ENCODE measurements at places on chromosomes 5 and 9.

DNA sequence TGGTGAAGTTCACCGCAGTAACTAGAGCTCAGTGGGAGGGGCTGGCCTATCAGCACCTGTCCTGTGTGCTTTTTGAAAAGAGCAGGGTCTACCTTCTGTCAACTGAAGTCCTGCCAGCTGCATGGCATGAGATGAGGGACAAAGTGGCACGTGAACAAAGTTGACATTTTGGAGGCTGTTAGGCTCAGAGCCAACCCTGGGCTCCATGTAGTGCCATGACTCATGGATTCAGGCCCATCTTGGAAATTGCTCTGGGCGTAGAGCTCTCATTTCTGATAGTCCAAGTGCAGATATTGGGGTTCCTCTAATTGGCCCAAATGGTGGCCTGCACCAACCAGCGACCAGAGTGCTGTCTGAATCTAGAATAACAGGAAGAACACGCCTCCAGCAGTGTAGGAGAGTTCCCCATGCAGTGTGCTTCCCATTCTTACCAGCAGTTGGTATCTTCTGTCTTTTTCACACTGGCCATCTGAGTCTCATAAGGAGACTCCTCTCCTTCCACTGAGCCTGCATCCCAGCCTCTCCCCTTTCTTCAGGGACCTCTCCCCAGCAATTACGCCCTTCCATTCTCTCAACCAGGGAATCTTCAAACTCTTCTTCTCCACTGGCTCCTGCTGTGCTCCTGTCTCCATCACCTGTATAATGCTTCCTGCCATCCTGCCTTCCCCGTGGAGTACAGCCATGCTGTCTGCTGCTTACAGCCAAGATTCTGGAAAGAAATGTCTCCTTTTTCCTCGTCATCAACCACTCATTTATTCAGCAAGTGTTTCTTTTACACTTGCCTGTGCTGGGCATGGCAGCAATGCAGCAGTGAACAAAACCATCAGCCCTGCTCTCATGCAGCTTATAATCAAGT is 30.4 kb downstream of the IRF1 start:
- DNase-seq: no peak

DNA sequence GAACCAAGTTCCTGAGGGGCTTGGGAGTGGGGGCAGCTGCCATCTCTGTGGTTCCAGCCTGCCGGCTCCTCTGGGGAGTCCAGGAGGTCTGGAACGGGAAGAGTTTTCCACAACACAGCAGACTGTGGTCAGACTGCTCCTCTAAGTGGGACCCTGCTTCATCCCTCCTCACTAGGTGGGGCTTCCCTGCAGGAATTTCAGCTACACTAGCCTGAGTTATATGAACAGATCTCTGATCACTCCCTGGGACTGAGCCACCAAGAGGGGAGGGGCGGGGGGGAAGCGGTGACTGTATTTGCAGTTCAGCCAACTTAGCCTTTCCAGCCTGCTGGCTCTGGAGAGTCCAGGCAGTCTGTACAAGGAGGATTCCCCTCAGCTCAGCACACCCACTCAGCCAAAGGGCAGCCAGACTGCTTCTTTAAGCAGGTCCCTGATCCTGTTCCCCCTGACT is 19.4 kb downstream of the DTWD2 start:
- DNase-seq: no peak

DNA sequence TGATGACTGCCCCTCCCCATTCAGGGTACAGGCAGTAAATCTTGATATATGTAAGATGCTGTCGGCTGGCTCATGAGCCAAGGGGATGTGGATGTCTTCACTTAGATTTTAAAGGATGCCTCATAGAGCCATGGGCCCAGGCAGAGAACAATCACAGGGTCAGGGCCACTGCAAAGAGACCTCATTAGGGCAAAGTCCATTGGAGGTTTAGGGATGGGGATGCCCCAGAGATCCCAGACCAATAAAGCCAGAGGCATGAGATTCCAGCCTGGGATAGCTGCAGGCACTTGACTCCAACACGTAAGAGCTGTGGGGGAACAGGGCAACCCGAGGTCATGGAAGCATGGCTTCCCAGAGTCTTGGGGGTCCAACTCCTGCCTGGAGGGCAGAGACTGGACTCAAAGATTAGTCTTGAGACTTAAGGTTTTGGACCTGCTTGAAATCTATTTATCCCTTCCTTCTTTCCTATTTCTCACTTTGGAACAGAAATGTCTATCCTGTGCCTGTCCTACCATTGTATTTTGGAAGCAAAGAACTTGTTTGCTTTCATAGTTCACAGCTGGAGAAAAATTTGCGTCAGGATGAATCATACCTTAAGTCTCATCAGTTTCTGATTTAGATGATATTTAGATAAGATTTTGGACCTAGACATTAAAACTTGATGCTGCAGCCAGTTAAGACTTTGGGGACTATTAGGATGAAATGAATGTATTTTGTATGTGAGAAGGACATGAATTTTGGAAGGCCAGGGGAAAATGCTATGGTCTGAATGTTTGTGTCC is 101.3 kb upstream of the ADRA1B start:
- DNase-seq: no peak

DNA sequence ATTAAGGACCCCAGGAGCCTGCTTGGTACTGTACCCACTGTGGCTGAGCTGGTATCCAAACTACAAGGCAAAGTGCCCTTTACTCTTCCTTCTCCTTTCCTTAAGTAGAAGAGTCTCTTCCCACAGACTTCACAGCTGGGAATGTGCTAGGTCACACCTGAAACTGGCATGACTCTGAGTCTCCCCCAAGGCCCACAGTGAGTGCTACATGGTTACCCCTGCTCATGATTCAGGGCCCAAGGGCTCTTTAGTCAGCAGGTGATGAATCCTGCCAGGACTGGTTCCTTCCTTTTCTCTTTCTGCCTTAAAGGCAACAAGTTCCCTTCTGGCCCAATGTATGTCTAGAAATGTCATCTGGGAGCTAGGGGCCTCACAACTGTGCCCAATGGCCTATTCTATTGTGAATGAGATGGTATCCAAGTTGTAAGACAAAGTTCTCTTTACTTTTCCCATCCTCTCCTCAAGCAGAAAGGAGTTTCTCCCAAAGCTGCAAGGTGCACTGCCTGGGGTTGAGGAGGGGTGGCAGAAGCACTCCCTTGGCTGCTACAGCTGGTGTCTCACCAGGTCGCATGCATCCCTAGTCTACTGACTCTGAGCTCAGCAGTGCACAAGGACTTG is 134.4 kb downstream of the TMEM38B start:
- DNase-seq: no peak

DNA sequence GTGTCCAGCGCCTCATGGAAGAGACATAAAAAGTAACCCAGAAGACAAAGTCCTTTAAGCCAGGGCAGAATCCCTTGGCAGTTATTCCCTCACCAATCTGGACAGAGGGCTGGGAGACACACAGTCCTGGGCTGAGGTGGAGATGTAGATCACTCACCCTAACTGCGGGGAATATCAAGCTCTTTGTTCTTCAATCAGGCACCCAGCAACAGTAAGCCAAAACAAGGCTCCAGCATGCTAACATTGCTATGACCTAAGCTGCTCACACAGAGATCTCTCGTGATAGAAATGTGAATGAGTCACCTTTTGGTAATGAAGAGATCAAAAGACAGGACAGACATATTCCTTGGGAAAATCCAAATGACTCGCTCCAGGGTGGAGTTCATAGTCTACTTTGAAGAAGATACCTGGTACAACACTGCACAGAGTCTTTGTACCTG is 101.3 kb downstream of the FBN2 start:
- DNase-seq: no peak

GRCh38 chr5:39459071-39459470 is 34.3 kb upstream of the DAB2 start:
- no peak for DNase-seq

DNA sequence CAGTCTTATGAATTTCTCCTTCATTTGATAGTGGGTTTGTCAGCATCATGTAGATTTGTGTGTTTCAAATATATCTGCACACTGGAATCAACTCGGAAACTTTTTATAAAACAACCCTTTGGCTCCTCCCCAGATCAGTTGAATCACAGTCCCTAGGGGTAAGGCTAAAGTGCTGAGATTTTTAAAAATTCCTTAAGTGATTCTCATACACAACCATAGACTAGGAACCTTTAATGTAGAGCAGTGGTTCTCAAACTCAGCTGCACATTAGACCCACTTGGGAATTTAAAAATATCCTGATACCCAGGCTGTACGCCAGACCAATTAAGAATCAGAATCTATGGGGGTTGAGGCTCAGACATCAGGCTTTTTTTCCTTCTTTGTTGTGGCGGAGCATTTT is 17.5 kb upstream of the JAK2 start:
- DNase-seq: no peak

GRCh38 chr5:134600600-134600999 is 32.0 kb downstream of the SAR1B start:
- no peak for DNase-seq

DNA sequence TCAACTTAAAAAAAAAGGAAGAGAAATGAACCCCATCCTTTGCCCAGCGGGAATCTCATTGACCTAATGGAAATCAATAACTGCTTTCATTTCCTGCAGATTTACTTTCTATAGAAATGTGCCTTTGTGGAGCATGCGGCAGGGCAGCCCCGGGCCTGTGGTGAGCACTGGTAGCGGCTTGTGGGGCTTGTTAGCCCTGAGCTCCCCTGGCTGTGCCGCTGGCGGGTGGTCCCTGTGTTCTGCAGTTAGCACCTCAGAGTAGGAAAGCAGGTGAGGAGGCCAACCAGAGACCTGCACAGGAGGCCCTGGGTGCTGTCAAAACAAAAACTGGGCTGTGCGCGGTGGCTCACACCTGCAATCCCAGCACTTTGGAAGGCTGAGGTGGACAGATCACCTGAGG is 76.8 kb upstream of the CDK20 start:
- no peak for DNase-seq

- no peak for DNase-seq
Measured at GRCh38 chr9:34686231-34686630, 4.8 kb downstream of the CCL19 start.

- no peak for DNase-seq
Measured at GRCh38 chr5:173984218-173984617, 4.8 kb upstream of the C5orf47 start.

GRCh38 chr5:61910771-61911170 is 395.2 kb upstream of the KIF2A start:
- DNase-seq: no peak

- DNase-seq: no peak
Measured at GRCh38 chr5:56326116-56326515, 93.0 kb upstream of the ANKRD55 start.

Measured in NCI-H1105 treated with DMSO at 0.1 percent for 48 hours (cell line).